ENCODE measurements at places on chromosomes 1 and 21.

DNA sequence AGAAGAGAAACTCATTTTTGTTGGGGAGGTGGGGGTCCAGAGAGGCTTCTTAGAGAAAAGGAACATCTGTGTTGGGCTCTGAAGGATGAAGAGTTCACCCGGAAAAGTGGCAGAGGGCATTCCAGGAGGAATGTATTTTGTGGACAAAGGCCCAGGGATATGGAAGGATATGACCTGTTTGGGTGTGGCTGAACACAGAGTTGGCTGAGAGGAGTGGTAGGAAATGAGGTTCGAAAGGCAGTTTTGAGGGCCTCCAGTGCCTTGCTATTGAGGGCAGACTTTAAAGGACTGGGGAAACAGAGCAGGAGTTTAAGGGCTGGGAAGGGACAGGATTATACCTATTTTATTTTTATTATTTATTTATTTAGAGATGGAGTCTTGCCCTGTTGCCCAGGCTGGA, 27.3 kb upstream of the WASF2 start:
- DNase-seq: no peak

DNA sequence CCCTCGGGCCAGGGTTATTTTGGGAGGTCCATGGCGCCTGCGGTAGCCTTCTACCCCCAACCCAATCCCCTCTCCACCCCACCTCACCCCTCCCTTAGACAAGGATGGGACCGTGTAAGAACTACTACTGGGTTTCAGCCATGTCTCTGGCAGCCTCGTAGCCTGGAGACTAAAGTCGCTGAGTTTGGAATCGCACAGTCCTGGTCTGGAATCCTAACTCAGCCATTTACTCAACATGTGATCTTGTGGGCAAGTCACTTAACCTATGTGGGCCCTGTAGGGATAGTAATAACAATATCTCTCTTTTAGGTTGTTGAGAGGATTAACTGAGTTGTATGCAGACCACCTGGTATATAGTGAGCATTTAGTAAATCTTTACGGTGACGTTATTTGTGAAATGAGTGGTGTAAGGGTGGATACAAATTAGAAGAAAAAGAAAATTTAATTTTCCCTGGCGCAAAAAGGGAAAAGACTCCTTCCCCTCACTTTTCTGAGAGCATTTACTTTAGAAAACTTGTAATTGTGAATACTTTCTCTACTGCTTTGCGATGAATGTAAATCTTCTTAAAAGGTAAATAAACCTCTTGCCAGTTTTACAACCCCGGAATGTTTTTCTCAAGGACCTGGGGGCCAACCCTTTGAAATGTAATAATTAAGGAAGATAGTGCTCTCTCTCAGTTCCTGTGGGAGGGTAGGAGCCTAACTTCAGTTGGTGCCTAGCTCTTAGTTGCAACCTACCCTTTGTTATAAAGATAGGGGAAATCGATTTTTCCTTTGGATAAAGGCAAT, 615 bp upstream of the MRPS15 start:
- DNase-seq: no peak

- DNase-seq: no peak
Measured at GRCh38 chr1:40699787-40700186, 8.3 kb downstream of the NFYC start.

DNA sequence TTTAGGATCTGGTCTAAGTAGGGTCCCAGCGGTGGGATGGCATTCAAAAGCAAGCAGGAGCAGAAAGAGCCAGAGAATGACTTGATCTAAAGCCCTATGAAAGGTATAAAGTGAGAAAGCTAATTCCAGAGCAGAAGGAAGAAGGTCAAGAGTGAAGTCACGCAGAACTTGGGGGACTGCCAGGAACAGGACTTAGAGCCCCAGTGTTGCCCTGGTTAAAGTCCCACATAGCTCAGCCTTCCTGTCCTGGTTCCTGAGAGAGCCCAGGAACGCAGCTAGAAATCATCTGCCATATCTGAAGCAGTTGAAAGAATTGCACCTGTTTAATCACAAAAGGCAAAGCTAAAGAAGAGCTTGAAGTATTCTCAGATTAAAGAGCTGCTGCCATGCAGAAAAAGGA, 160.6 kb upstream of the ATP1B1 start:
- DNase-seq: no peak

- no peak for DNase-seq
Measured at GRCh38 chr1:101943237-101943636, 53.5 kb downstream of the OLFM3 start.

GRCh38 chr1:213154056-213154685, 103.1 kb downstream of the RPS6KC1 start:
- DNase-seq: no peak

GRCh38 chr1:86472767-86473166, 4.0 kb downstream of the CLCA1 start:
- no peak for DNase-seq

DNA sequence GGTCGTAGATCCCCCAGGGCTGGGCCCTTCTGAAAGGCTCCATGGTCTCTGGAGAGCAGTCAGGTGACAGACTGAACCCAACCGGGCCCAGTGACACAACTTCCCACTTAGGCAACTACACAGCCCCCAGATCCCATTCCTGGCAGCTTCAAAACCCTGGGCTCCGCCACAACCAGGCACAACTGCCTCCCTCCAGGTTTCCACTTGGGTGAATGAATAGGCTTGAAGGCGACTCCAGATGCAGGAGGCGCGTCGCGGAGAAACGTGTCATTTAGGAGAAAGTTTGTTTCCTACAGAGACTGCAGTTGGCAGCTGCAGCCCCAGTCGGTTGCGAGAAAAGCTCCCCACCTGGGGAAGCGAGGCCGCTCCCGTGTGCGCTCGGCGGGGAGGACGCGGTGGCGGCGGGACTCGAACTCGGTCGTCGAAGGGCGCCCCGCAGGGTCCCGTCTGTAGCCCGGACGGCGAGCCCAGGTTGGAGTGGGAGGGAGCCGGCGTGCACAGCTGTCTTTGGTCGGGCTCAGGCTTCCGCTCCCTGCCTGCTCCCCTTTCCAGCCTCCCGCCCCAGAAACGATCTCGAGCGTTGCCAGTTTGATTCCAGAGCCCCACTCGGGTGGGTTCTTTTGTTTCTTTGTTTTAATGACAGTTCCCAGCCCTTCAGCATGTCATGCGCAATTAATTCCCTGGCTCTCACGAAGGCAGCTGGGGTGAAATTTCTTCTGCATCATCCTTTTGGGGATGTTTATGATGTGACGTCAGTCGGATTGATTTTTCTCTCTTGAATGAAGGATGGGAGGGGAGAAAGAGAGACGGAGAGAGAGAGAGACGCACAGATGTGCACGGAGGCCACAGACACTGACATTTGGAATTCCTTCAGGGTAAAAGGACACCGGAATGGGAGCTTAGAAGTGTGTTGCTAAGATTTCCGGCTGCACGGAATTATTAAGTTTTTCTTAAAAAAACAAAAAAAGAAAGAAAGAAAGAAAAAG, 862 bp upstream of the SGIP1 start:
- DNase-seq: no peak

DNA sequence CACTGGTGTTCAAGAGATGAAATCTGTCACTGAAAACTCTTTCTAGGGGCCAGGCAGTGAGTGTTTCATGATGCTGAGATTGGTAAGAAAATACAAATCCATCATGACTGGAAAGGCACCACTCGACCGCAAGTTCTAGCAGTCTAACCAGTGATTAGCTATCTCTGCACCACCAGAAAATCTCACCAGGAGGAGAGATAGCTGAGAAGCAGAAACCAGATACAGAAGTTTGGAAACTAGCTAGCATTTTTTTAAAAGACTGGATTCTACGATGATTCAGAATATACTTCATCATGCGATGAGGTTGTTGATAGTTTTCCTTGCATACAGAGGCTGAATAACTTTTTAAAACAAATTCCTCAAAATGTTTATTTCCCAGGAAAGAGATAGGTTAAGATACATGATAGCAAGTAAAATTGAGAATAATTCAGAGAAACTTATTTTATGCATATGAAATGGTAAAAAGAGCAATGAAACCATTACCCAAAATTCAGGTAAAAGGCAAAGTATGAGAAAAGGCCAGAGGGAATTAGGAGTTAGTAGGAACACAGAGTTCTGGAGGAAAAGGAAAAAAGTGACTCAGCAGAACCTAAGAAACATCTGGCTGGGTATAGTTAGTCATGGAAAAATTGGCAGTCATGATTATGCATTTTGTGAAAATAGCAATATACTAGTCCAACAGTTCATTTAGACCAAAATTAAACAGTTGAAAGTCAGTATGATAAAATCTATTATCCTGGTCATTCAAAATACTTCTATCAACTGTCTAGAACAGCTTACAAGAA, 3.3 kb upstream of the F3 start:
- no peak for DNase-seq

DNA sequence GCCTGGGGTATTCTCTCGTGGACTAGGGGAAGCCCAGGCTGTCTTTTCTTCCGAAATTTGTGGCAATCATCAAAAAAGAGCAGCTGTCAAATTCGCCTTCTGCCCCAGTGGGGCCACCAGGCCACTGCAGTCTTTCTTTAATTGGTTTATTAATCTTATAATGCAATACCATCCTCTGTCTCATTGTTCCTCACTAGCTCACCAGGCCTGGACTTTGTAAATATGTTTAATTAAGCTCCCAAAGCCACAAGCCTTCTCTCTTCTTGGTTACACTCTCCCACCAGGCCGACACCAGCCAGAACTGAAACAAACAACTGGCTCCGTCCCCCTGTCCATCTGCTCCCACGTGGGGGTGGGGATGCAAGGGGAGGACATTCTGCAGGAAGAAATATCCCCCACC, 22.0 kb upstream of the CAMK1G start:
- no peak for DNase-seq

- no peak for DNase-seq
Measured at GRCh38 chr1:47452426-47452825, 14.6 kb downstream of the FOXD2 start.

DNA sequence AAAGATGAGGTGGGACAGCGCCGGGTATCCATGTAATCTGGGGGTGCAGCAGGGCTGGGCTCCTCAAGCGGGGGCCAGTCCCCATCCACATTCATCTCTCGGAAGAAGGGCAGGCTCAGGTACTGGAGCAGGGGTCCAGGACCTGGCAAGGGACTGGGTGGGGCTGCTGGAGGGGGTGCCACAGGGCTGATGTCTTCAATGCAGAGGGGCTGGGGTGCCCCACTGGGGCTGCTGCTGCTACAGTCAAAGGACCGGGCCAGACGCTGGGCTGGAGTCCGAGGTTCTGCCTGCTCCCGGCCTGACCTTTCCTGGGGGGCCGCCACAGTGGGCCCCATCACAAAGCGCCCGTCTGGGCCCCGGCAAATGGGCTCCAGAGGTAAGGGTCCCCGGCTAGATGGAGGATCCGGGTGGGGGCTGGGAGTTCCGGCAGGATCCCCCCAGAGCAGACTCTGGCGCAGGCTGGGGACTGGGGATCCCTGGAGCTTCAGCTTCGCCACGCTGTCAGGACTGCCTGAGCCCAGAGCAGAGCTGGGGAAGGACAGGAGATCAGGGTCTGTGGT, 3.3 kb upstream of the TAGLN2 start:
- DNase-seq: no peak

- DNase-seq: no peak
Measured at GRCh38 chr1:185971688-185972087, 237.5 kb downstream of the HMCN1 start.

DNA sequence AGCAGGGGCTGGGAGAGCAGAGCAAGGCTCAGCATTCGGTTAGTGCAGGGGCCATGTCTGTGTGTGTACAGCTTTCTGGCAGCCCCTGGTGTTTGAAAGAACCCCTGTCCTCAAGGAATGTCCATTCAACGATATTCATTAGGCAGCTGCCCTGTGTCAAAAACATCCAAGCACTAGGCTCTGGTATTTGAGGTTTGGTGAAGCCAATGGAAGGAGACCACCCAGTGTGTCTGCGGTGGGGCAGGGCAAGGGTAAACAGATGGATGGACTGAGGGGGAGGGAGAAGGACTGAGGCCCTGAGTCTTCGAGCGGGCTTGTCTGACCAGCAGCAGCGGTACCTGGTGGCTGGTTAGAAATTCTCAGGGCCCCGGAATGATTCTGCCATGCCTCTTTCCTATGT, 155.6 kb upstream of the KLHDC7A start:
- DNase-seq: no peak

DNA sequence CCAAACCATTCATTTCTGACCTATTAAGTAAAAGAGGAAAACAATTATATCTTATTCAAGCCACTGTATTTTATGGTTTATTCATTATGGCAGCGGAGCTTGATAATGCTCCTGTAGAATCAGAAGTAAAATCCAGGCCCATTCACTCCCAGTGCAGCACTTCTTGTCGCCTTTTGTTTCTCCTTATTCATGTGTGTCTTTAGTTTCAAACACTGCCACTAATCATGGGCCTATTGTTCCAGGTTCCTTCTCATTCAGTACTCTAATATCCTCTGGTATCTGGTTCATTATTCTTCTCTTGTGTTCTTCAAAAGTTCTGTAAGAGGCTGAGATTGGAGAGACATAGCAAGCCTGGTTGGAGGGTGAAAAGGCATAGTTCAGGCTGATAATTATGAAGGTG, 218.3 kb downstream of the LRRIQ3 start:
- no peak for DNase-seq

GRCh38 chr1:2482588-2482987, 6.5 kb downstream of the PLCH2 start:
- no peak for DNase-seq

DNA sequence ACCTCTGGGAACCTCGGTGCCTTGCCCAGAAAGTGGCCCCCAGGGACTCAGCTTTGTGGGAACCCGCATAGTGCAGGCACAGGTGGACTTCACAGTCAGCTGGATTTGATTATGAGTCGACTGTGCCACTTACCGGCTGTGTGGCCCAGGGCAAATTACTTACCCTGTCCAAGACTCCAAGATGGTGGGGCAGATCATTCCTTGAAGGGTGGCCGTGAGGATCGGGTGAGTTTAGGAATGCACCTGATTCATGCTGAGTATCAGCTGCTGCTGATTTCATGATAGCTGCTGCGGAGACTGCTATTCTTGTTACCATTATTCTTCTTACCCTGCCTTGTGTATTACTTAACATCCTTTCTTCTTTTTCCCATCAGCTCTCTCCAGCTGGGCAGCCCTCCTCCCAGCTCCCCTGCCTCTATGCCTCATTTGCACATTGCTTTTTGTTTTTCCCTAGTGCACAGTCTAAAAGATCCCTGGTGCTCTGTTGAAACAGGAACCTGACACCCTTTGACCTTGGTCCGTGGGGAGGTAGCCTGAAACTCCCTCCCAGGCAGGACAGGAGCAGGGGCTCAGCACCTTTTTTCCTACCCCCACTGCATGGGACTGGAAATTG, 40.5 kb upstream of the FHAD1 start:
- no peak for DNase-seq

DNA sequence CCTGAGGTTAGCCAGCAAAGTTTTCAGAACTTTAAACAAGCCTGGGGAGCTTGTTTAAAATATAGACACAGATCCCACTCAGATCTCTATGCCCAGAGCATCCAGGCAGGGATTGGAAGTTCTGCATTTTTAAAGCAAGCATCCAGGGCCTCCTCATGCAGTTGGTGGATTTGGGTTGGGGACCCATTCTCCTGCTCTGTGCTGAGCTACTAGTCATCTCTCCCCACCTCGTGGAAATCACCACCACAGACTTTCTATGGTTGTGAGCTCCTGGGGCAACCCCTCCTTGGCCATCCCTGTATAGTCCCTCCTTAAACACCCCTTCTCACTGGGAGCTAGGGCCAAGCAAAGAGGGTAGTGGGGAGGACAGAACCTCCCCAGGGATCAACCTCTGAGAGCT, 73.5 kb upstream of the CASZ1 start:
- no peak for DNase-seq

All from activated gamma-delta T cell (primary cell).